NCI-H2029 (cell line): ENCODE measurements at places on chromosomes 11 and 22.

DNA sequence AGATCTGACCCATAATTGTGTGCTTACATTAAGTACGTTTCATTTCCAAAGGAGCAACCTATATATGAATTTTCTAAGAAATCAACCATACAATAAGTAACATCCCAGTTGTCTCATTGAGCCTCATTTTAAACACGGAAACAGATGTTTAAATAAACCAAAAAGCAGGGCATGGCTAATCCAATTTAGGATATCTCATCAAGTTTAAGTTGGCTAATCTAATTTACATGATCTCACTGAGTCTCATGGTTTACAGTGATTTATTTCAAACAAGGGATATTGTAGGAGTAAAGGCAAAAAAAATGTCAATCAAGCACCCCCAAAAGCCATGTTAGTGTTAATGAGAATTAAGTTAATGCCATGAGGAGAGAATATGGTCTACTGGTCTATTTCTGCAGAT, 499.8 kb upstream of the CCDC90B start:
- no peak for DNase-seq

DNA sequence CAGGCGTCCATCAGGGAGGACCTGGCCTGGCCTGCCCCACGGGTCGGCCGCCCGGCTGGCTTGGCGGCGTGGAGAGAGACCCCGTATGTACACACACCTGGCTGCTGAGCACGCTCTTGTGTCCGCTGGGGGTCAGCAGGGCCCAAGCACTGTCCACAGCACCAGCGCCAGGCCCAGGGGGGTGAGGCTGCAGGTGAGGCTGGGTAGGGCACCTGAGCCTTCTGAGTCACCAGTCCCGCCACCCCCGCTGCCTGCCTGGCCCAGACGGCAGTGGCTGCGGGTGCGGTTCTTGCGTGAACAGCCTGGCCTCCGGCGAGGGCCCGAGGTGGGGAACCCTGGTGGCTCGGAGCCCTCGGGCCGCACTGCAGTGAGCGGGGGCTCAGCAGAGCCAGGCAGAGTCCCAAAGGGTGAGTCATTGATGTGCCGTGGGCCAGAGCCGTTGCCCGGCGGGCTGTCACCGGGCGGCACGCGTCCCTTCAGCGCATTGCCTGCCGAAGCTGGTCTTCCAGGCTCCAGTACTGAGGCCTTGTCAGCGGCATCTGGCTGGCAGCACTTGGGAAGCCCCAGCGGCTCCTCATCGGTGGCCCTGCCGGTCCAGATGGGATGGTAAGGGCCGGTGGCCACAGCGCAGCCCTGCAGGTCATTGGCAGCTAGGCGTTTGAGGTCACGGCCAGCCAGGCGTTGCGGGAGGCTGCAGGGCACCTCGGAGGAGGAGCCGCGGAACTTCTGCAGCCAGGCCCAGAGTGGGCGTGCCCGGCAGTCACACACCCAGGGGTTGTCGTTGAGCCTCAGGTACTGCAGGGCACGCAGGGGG, 26.3 kb downstream of the RTN4R start:
- DNase-seq, result no peak

GRCh38 chr11:2549876-2550605, 105.2 kb downstream of the KCNQ1 start:
- DNase-seq, result no peak

GRCh38 chr11:66227700-66228099, 40.7 kb upstream of the RAB1B start:
- no peak for DNase-seq

DNA sequence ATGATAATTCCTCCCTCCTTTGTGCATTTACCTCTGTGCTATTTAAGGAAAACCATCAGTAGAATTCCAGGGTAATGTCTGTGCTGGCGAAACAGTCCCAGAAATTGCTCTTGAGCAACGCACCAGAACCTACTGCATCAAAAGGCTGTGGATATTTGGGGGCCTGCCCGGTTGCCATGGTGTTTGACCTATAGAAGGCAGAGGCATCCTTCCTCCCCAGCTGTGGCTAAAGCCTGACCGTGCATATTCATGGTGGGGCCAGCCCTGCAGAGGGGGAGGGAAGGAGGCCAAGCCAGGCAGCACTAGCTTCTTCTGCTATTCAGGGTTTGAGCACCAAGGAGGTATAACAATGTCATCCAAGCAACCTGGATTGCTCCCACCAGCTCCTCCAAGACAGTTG, 215.0 kb upstream of the E2F8 start:
- DNase-seq, result no peak
